Activated CD4-positive, alpha-beta T cell treated with anti-CD3 and anti-CD28 coated beads for 24 hours (primary cell): ENCODE measurements at places on chromosomes 11 and 22.

DNA sequence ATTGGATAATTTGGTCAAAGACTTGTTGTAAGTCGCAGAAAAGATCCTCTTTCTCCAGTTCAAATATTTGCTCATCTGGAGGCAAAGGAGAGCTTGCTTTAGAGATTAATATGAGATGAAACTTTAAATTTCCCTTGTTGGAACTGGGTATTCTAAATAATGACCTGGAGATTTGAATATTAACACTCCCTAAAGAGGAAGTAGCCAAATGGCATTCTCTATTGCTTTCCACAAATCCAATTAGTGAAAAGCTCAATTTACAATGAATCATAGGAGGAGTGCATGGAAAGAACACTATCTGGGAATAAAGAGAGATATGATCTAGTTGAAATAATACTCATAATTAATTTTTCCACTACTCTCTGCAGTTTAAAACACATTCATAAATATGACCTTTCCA, 641.6 kb upstream of the TENM4 start:
- no peak for DNase-seq

GRCh38 chr11:31940371-31941037, 129.4 kb upstream of the PAX6 start:
- DNase-seq: no peak

GRCh38 chr22:30318799-30319419, 7.8 kb downstream of the TBC1D10A start:
- no peak for DNase-seq

- no peak for DNase-seq
These were observed 22.2 kb upstream of the CTSD start for GRCh38 chr11:1785749-1786413.

DNA sequence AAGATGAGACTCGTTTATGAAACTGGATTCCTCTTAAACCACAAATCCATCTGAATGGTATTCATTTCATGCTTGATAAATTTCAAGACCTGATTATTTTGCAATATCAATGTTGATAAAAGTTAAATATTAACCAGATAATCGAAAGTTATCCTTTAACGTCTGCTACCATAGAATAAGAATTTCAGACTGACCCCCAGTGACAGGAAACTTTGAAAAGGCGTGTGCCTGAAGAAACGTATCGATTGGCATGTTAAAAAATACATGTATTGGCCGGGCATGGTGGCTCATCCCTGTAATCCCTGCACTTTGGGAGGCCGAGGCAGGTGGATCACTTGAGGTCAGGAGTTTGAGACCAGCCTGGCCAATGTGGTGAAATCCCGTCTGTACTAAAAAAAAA, 13.9 kb downstream of the SCGB1A1 start:
- no peak for DNase-seq

- no peak for DNase-seq
These were observed 179.9 kb upstream of the C11orf87 start for GRCh38 chr11:109241988-109242536.

DNA sequence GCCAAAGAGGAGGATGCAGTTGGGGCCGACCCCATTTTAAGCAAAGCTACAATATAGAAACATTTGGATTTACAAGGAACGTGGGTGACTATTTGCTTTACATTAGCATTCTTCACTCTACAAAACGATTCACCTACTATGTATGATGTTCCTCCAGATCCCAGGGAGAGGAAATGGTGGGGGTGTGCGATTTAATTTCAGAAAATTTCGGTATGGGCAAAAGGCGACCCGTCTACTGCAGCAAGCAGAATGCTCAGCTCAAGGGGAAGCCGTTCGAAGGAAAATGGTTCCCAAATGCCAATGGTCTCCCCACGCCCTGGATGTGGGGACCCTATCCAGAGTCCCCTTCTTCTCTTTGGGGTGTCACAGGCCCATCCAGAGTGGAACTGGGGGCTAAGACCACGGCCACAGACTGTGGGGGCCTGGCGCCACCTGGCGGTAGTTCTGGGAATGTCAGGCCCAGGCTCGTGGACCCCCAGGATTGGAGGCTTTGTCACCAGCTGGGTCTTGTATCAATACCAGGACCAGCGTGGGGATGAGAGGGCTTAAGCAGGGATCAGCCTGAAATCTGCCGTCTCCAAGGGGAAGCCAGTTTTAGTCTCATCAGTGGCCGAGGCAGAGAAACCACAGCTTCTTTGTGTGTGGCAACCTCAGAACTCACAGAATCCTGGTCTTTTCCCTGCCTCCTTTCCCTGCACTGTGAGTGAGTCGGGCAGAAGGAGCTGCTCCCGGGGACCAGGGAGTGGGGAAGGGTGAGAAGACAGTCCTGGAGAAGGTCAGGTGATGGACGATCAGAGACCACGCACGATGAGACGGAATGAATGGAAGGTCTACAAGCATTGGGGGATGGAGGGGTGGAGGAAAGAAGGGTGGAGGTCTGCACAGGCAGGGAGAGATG, 8.4 kb downstream of the LRRC10B start:
- peak; percentile 51 for DNase-seq

GRCh38 chr11:132422722-132423121, 1052.3 kb downstream of the NTM start:
- DNase-seq: no peak

DNA sequence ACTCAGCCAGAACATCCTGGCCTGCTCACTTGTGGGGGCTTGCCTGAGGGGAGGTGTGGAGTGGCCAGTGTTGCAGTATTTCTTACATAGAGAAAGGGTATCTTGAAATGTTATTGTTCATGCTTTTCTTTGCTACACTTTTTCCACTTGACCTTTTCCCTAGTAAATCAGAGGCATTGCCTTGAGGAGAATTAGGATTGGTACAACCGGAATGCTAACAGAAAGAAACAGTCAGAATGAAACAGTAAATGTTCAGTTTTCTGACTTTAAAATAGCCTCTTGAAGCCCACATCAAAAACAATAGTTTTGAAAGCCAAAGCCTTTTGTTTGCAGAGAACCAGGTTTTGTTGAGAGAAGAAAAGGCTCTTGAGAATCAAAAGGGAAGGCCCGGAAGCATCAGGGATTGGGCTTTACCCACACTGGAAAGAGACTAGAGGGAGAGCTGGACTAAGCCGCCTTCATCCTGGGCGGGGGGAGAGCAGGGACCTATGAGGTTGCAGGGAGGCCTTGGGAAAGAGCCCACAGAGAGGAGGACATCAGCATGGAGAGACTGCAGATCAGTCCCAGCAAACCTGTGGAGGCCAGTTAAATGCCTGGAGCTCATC, 12.4 kb downstream of the ADM start:
- no peak for DNase-seq

- DNase-seq: no peak
These were observed 28.1 kb downstream of the TENM4 start for GRCh38 chr11:79412761-79413160.

DNA sequence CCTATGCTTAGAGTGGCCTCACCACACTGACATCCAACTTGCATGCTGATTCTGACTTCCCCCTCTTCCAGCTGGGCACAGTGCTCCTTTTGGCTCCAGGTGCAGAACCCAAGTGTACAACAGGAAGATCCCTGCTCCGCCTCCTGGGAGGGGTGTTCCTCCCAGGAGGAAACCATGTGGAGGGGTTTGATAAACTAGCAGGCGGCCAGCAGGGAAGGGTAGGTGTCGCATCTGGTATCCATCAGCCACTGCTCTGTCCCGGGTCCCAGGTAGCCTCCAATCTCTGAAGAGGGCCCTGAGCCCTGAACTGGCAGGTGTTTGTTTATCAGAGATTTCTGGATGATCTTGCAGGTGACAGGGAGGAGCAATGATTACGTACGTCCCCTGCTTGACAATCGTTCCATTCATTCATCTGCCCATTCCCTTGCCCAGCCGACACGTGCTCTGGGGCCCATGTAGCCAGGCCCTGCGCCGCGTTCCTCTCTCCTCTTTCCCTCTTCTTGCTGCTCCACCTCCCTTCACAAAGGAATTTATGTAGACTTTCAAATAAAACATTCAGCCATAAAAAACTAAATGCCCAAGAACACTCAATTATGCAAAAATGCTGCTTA, 41.2 kb upstream of the MICAL2 start:
- DNase-seq: no peak
